ENCODE measurements at places on chromosomes 13 and 19.
A peak's percentile ranks its signal among the peaks of the same experiment; 100 is the strongest.

DNA sequence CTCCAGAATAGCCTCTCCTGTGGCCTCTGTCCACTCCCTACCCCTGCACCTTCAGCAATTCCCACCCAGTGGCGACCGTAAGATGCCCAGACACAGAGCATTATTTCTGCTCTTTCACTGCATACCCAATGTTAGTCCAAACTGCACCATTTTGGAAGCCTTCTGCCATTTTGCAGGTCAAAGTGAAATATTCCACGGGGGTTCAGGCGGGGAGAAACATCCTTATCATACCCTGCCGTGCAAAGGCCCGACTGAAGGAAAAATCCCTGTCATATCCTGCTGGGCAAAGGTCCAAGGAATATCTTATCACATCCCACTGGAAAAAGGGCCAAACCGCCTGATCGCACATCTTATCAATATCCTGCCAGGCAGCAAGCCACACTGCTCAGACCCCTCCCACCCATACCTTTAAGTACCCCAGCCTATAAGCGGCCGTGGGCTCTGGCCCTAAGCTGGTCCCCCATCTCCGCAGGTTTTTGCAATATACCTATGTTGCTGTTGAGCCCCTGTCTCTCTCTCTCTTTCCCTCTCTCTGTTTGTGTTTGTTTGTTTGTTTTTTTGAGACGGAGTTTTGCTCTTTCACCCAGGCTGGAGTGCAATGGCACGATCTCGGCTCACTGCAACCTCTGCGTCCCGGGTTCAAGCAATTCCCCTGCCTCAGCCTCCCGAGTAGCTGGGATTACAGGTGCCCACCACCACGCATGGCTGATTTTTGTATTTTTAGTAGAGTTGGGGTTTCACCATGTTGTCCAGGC, 18.2 kb downstream of the CLEC11A start:
- no peak for DNase-seq

- DNase-seq: no peak
Observed at GRCh38 chr13:73179650-73180274, 121.0 kb downstream of the KLF5 start.

DNA sequence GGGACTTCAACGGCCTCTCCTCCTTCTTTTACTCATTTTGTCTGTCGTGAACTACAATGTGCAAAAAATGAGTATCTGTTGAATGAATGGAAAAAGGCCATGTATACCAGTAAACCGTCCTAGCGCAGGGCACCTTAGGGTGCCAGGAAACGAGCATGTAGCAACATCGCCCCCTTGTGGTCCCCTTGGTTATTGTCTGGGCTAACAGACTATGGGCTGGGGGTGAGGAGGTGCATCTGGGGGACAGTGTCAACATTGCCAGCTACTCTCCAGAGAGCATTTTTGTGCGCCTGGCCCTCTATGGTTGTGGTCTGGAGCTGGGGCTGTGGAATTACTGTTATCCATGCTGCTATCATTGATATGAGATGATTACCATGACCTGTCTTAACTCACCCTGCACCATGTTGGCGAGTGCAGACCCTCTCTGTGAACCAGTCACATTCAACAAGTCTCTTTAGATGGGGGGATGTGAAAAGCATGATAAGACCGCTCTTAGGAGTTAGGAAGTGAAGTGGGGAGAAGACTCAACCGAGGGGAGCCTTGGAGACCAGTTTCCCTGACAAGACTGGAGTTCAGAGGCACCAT, 22.8 kb upstream of the SIGLEC11 start:
- peak; percentile 67 for DNase-seq

DNA sequence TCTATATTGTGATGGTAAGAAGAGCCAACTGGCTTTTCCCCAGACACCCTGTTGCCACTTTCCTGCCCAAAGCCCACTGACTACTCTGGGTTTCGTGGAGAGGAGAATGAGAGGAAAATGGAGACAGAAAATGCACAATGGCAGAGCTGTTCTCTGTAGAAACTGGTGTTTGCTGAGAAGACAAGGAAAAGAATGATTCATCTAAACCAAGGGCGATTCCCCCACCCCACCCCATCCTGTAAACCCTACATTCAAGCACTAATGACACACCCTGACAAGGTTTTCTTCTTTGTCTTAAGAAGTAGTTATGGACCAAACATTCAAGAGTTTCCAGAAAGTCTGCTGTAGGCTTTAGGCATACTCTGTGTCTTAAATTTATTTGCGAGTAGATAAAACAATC, 68.8 kb downstream of the DOCK9 start:
- no peak for DNase-seq

- no peak for DNase-seq
Observed at GRCh38 chr13:45592758-45593157, 22.8 kb downstream of the ERICH6B start.
